Stimulated activated naive CD4-positive, alpha-beta T cell (primary cell): ENCODE measurements at places on chromosomes 7 and 10.

DNA sequence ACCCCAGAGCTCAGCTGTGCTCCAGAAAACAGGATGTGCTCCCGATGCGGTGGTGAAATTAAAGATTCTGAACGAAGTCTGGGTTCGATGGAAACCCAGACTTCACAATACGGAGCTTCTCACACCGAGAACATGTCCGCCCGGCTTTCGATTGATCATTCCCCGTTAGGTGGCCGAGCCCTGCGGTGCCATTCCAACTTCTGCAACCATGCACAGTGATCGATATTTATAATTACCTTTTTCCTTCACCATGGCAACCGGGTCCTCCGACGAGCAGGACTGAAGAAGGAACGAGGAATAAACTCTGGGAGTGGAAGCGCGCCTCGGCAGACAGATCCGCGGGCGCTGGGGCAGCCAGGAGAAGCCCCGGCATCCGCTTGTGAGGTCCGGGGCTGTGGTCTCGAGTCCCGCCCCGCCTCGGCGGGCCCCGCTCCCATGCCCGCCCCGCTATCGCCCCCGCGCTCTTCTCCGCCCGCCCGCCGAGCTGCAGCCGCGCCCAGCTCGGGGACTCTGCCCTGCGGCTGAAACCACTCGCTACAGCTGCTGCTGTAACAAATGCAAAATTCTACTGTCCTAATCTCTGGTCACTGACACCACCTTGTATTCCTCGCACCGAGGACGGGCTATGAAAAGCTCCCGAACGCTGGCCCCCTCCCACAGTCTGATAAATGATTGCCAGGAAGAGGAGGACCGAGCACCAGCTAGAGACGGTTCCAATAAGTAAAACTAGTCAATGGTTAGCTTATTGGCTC lies 26.2 kb downstream of the ABLIM1 start:
- no peak for DNase-seq

- DNase-seq: peak; percentile 22
Measured at GRCh38 chr7:158973440-158973839, 117.1 kb downstream of the DYNC2I1 start.

DNA sequence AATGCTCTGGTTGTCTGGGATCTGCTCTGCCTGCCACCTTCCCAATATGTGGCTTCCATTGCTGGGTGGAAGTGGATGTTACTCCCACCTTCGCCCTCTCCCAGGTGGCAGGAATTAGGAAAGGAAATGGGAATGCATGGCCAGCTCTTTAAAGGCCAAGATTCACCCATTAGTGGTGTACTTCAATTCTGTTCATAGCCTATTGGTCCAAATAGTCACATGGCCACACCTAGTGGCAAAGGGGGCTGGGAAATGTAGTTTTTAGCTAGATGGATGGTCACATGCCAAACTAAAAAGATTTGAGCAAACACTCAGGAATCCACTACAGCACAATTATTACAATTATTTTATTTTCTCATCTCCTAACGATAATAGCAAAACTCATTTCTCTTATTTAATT lies 135.1 kb downstream of the NPY start:
- DNase-seq: no peak

GRCh38 chr10:112027731-112028280 lies 155.8 kb downstream of the GPAM start:
- no peak for DNase-seq

DNA sequence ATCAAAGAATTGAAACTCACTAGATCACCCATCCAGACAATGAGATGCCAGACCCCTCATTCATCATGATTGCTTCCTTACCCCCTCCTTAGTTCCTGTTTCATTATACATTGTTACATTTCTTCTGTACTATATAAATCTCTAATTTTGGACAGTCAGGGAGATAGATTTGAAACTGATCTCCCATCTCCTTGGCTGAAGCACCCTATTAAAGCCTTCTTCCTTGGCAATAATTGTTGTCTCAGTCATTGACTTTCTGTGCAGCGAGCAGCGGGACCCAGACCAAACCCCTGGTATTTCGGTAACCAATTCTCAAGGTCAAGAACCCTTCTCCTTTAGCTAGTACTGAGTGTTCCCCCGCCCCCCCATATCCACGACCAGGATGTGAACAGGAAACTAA lies 100.2 kb downstream of the ABLIM1 start:
- DNase-seq: no peak

DNA sequence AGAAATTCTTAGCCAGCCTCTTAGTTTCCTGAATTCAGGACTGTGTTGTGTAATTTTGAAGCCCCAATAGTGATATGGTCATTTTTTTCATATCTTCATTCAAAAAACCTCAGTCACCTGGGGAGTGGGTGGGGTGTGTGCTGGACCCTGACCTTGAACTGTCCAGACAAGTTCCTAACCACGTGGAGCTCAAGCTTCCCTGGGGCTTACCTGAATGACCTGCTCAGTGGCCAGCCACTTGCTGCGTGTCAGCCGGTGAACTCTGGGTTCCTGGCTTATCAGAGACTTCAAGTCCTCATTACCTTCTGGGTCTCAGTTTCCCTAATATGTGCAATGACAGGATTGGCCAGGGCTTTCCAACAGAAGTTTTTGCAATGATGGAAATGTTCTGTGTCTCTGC lies 27.1 kb downstream of the MGMT start:
- DNase-seq: no peak

DNA sequence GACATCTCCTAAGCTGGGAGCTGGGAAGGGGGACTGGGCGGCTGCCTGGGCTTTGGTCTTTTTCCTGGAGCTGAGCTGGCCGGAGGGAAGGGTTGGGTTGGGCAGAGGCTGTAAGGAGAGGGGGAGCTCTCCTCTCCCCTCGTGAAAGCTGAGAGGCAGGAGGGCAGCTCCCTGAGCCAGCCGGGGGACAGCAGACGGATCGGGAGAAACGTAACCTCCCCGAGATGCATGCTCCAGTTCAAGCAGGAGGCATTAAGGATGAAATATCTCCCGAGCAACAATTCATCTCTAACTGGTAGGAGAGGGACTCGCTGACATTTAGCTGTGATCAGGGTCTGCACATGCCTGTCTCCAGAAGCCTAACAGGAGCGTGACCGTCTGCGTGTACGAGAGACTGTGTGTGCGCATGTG lies 19.9 kb upstream of the LBX1 start:
- no peak for DNase-seq

GRCh38 chr7:140694592-140694991 lies 1.9 kb upstream of the NDUFB2 start:
- no peak for DNase-seq

DNA sequence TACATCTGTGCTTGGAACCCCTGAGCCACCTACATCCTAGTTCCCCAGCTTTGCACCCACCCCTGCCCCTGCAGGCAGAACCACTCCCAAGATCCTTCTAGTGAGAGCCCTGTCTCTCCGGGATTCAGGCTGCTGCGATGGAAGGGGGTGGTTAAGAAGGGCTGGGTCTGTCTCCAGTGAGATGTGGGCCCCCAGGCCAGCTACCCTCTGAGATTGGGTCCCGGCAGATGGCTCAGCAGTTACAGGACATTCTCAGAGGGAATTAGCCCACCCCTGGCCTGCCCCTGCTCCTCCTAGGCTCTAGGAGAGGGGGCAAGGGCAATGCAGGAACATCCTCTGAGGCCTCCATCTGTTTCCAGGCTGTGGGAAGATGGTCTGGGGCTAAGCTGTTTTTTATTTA lies 27.7 kb downstream of the SLC29A3 start:
- DNase-seq: no peak

- no peak for DNase-seq
Measured at GRCh38 chr10:28733245-28733644, 55.9 kb downstream of the BAMBI start.

GRCh38 chr10:84634636-84635035 lies 306.2 kb downstream of the CCSER2 start:
- no peak for DNase-seq

DNA sequence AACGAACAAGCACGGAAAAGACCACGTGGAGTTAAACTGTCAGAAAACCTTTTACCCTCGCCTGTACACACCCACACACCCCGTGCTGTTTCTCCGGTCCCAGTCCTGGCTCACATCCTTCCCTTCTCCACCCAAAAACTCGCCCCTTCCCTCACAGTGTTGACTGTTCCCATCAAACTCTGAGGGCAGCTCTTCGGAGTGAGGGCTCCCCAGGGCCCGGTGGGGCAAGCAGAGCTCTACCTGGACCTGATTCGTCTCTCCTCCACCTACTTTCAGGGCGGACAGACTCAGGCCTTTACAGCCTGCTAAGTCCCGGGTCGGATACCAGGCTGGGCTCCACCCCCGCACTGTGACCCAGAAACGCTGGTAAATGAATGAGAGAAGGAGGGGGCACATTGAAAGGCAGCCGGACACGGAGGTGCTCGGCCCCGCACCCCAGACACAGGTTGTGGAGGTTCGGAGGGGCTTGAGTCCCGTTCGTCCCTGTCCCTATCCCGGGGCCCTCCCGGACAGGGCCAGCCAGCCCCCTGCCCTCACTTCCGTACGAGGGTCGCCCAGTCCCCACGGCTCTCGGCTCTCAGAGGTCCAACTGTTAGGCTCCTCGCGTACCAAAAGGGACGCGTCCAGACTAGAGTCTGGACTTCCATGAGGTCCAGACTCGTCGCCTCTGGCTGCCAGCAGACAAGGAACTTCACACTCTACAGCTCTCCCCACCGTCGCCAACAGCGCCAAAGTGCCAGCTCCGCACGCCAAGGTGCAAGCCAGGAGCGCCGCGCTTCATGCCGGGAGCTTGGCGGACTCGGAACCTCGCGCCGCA lies 31.7 kb upstream of the ASL start:
- no peak for DNase-seq

DNA sequence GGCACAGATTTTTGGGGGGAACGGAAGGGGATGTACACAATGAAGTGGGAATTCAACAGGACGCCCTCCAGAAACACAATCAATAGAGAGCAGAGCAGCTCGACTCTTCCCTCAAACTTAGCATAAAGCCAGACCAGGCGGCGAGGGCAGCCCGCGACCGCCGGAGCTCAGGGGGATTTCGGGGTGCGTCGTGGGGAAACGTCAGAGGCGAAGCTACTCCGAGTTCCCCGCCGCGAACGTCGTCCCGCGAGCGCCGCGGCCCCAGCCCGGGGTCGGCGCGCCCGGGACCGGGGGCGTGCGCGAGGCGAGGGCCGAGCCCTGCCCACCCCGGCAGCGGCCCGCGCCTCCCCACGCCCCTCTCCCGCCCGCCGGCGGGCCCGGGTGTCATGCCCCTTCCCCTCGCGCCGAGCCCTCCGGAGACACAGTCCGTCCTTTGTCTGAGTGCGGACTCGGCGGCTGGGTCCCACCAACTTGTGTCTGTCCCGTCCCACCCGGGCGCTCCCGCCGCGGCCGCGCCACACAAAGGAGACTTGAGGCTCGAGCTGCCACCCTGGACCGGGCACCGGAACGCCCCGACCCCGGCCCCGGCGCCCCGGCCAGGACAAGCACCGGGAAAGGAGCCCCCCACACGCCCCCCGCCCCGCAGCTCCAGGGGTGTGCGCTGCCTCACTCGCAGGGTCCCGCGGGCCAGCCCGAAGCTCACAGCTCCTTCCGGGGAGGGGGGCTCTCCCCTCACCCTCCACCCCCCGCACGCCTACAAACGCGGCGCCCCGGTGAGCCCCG lies 634 bp downstream of the EZH2 start:
- DNase-seq: peak; percentile 65

DNA sequence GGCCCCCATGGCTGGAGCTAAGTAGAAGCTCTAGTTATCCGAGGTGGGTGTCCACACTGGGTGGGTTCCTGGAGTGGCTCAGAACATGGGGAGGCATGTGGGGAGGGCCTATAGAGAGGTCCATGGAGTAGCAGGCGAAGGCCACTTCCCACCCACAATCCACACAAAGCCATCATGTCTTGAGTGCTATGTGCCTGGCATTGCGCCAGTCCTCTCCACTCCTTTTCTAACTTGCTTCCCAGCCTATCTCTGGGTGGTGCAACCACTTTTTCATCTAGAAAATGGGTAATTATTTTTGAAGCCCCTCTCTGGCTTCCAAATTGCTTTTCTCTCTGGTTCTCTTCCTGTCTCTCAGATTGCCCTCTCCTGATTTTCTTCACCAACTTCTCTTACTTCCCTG lies 263.6 kb downstream of the PHTF2 start:
- DNase-seq: no peak

DNA sequence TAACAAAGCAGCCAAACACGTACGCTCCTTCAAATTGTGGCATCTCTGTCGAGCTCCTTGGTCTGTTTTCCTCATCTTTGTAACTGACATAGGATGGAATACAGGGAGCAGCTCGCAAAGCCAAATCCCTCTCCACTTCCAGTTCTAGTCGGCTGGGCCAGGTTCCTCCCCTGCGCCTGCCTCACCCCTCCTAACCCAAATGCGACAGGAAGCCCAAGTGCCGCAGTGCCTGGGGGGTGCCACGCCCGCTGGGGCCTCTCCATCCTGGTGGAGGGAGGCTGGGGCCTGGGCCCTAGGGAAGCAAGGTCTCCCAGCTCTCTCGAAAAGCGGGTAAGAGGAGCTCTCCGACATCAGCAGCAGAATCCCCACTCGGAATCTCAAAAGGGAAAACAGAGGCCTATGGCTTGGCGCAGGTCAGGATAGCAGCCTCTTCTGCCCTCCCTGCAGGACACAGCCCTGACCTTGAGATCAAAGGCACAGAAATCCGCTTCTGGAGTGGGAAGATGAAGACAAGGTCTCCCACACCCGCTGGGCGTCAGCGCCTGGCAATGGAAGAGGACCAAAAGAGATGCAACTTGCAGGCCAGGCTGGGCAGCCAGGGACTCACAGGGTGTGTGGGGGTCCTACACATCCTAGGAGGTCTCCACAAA lies 165.8 kb downstream of the NRF1 start:
- DNase-seq: no peak

DNA sequence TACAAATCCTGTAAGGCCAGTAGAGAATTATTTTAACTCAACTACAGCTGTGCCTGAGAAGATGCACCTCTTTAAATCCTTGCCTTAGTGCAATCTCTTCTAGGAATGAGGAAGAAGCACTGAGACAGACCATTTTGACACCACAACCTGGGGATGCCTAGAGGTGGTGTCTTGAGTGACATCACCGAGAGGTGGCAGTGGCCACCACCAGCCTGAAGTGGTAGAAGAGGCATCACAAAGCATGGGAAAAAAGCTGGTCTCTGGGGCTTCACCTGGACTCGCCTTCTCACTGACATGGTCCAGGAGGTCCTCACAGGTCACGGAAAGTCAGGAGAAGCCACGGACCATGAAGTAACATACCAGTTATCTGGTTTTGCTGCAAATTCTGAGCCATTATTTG lies 99.2 kb upstream of the PDLIM1 start:
- no peak for DNase-seq

- no peak for DNase-seq
Measured at GRCh38 chr10:129832573-129833467, 131.3 kb downstream of the EBF3 start.

DNA sequence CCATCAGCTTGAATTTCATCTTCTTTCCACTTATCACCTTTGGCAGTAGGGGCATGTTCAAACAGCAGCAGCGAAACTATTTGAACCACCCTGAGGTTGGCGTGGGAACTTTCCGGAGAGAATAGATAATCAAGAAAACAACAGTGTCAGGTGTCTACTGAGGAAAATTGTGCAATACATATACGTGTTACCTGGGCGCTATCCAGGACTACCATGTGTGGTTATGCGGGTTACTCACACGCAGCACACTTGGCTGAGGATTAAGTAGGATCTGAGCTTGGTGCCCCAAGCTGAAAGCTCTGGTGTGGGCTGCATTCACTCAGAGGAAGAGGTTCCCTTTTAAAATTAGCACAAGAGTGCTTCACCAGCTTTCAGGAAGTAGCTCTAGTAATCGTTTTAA lies 8.8 kb upstream of the ABI1 start:
- no peak for DNase-seq
